ENCODE measurements at places on chromosomes 12 and 14. TPM values are rescaled to one million over a fixed set of nuclear protein-coding genes. Genes with fewer than 3 reads are reported as not detected.

Gene CBLN3
- 1.4 TPM for polyA plus RNA-seq

Gene ANKRD9
- 48.7 TPM for polyA plus RNA-seq

Gene CLEC4C
- 0.12 TPM for polyA plus RNA-seq

Gene GSG1
- polyA plus RNA-seq, result 0.78 TPM

Gene GLIPR1L1
- polyA plus RNA-seq, result 1.1 TPM

Gene ALX1
- 0.26 TPM for polyA plus RNA-seq

Gene PIP4P1
- 59.3 TPM for polyA plus RNA-seq

Gene NEUROD4
- polyA plus RNA-seq, result 1.1 TPM

Gene KRT7
- 0.63 TPM for polyA plus RNA-seq

Gene PLCZ1
- 0.49 TPM for polyA plus RNA-seq

Gene RFX4
- polyA plus RNA-seq, result 65.8 TPM

Gene GDF11
- polyA plus RNA-seq, result 32.3 TPM
